ENCODE measurements at places on chromosomes 1 and 21.

GRCh38 chr1:160251687-160252526, 10.4 kb downstream of the DCAF8 start:
- DNase-seq = peak; percentile 63

GRCh38 chr1:44031252-44032169, at the start of gene SLC6A9:
Gene SLC6A9 (minus strand): TSS chr1:44031462. CDS start chr1:44024277, 7,185 bp downstream.
- DNase-seq = peak; percentile 72

DNA sequence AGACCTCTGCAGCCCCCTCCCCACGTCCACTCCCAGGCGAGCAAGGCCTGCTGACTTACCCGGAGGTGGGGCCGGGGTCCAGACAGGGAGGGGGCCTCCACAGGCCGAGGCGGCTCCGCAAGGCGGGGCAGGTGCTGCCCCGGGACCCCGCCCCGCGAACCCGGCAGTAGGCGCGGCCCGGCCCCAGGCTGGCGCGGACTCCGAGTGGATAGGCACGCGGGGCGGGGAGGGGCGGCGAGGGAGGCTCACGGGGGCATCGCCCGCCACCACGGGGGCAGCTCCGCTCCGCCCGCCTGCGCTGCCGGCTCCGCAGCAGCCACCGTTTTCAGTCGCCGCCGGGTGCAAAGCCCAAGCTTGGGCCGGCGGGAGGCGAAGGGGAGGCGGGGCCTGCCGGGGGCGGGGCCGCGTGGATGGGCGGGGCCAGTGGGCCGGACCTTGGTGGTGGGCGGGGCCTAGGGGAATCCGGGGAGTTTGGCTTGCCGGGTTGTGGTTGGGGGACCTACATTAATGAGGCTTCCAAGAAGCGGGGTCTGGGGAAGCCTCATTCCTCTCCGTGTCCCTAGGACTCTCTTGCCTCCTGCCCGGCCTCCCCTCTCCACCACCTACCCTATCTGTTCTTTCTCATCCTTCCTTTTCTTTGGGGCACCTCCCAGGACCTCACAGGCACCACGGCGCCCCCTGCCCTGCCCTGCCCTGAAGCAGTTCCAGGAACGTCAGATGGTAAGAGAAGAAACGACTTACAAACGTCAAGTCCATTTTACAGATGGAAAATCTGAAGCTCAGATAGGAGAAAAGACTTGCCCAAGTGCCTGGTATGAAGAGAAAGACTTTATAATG, at the start of gene RIMS3:
Gene RIMS3 (minus strand): TSS at position 348 of the 837 bp plus-strand sequence. CDS start 23,757 bp downstream, outside the sequence.
- peak; percentile 86 for DNase-seq

- DNase-seq = no peak
Observed at GRCh38 chr1:64006276-64007051, 197.0 kb upstream of the UBE2U start.

- no peak for DNase-seq
Observed at GRCh38 chr1:204278958-204279357, 65.2 kb upstream of the GOLT1A start.

DNA sequence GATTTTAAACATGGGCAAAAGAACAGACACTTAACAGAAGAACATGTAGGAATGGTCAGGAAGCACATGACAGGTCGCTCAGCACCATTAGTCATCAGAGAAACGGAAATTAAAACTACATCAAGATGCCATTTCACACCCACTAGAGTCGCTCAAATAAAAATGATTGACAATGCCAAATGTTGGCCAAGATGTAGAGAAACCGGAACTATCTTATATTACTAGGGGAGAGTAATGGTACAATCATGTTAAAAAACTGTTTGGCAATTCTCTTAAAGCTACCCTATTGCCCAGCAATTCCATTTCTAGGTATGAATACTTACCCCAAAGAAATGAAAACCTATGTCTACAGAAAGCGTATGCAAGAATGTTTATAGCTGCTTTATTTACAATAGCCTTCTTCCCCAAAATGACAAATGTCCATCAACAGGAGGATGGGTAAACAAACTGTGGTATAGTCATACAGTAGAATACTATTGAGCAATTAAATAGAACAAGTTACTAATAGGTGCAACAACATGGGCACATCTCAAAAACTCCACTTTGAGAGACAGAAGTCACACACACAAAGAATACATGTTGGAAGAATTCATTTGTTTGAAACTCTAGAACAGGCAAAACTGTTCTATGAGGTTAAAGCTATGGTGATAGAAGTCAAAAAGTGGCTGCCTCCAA, 92.8 kb downstream of the ETS2 start:
- no peak for DNase-seq

GRCh38 chr1:85328713-85329397, 52.4 kb upstream of the BCL10 start:
- no peak for DNase-seq

- DNase-seq = no peak
Observed at GRCh38 chr1:2350501-2350900, 40.9 kb downstream of the MORN1 start.

- no peak for DNase-seq
Observed at GRCh38 chr1:230794431-230794830, 47.2 kb downstream of the CAPN9 start.

DNA sequence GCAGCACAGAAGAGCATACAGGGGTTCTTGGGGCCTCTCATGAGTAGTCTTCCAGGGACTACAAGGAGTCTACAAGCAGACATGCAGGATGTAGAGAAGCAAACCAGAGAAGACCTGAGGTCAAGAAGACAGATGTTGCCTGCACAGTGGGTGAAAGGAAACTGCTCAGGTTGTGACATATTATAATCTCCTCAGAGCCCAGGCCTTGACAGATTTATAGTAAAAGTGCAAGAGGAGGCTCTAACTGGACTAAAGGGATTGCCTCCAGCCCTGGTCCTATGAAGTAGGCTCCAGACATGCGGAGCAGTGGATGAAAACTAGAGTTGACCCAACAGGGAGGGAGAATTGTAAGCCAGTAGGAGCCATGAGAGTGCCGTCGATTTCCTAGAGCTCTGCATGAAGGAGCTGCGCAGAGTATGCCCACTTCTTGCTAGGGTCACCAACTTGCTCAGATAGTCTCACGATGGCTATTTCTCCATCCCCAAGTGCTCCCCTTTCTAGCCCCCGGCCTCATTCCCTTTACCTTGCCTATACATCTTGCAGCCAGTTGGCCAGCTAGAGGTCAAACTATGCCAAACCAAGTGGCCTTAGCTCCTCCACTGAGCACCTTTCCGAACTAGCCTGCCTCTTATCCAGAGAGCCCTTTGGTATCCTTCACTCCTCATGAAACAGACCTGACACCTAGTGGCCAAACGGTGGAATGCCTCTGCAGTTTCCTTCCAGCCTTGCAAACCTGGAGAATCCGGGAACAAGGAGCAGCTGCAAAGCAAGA, 36.2 kb upstream of the IPO9 start:
- DNase-seq = peak; percentile 85

DNA sequence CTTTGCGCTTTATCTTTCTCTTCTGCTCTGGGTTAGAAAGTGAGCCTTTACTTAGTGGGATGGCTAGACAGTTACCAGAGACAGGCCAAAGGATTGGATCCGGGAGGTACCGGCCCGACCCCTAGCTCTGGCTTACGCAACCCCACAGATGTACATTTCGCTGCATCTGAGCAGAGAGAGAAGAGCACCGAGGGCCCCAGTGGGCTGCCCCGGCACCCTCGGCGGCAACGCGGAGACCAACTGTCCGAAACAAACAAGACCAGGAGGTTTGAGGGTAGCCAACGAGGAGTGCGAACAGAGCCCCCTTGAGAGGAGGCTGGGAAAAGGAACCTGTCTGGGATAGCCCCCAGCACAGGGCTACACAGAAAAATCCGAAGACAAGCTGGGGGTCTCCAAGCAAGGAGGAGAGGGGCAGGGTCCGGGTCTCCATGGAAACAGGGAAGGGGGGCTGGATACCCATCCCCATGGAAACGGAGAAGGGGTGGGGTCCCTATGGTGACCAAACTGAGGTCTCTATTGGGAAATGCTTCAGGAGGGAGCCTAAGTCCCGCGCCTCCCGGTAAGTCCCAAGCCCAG, 373 bp downstream of the MTF1 start:
- DNase-seq = no peak

DNA sequence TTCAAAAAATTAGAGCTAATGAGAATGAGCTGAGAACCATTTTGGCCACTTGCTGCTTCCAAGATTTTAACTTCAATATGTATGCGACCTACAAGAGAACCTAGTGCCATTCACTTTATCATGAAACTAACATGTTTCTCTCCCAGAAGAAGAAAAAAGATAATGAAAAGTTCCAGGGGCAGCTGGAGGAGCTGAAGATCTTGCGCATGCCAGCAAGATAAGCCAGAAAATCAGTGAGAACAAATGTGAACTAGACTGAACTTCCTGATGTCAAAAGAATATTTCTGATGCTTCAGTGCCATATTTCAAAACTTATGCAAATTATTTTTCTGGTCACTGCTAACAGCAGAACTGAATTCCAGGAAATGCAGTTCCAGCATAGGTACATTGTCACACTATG, 1265.1 kb downstream of the BRINP3 start:
- DNase-seq = no peak

DNA sequence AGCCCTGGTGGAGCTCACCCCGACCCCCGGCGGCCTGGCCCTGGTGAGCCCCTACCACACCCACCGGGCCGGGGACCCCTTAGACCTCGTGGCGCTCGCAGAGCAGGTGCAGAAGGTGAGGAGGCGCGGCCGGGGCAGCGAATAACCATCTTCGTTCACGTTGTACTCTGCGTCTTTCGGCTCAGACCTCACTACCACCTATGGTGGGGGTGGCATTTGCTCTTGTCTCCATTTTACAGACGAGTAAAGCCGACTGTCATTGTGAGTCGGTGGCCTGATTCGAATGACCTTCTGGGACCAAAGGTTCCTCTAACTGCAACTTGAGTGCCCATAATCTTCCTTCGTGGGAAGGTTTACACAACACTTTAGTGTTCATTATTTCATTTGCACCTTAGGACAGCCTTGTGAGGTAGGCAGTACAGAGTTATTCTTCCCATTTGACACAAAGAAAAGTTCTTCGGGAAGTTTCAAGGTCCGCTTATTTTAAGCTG, 506 bp downstream of the C1orf50 start:
- no peak for DNase-seq

GRCh38 chr1:225870911-225871310, 11.3 kb downstream of the TMEM63A start:
- DNase-seq = no peak

DNA sequence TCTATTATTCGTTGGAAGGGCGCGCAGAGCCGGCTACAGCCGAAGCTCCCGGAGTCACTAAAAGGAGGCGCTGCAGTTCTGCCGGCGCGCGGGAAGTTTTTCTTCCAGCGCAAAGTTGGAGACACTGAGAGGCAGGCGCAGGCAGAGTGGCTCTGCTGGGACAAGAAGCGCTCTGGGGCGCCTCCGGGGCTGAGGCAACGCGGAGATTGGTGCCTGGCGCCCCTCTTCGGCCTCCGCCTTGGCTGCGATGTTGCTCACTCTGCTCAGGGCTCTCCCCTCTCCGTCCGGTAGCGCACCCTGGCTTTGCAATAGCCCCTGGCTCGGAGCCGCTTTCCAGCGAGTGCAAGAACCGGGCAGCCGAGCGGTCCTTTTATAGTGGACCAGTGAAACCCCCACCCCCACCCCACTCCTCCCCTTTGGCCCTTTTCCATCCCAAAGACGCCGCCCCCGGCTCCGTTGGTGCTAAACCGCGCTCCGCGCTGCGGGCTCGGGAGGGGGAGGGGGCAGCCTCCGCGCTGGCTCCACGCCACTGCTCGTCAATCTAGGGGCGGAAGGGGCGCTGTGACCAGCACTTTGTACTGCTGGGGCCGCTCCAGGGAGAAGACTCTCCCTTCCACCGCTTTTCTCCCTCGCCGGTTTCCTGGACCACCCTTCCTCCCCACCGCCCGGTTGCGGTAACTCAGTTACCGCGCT, at the start of gene ADAMTS1:
Gene ADAMTS1 (minus strand): TSS at position 344 of the 693 bp plus-strand sequence. CDS start 455 bp downstream, outside the sequence.
- DNase-seq = peak; percentile 88

DNA sequence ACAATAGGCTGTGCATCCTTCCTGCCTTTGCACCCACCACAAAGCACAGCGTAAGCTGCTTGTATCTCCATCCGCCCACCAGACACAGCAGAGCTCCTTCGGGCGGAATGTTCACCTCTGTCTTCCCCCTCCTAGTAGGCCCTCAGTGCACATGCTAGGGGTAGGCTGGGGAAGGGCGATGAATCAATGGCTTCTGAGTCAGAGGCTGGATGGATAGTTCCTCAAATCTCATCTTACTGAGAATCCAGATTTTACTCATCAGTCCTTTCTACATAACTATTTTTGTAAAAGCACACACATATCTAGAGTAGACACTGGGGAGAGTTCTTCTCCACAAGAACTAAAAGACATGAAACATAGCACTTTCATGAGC, 73.8 kb downstream of the BCAR3 start:
- no peak for DNase-seq

DNA sequence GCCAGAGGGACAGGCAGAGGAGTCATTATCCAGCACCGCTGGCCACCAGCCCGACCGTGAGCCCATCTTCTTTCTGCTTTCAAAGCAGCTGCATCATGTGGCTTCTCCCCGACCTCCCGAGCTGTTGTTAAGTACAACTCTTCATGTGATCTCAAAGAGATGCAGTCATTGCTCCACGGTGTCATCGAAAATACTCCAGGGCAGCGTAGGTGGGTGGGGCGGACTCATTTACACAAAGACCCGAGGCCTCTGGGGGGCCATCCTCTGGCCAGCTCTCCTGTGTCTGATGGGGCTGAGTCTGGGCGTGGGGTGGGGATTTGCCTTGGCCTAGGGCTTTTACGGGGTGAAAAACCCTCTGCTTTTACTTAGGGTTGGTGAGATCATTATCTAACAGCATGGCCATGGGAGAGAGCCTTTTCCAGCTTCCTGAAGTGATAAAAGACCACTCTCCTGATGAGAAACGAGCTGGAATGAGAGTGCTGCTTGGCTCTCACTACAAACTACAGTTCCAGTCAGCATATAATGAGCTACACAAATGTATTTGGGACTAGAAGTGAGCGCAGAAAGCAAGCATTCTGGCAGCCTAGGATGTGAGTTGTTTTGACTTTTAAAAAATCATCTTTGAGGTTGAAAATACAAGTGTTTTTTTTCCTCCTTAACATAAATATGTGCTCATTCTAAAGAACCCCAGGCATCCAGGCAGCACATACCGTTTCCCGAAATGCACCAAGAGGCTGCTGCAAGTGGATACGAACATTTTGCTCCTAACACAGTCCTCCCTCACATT, 165.0 kb downstream of the RHOU start:
- DNase-seq = no peak

DNA sequence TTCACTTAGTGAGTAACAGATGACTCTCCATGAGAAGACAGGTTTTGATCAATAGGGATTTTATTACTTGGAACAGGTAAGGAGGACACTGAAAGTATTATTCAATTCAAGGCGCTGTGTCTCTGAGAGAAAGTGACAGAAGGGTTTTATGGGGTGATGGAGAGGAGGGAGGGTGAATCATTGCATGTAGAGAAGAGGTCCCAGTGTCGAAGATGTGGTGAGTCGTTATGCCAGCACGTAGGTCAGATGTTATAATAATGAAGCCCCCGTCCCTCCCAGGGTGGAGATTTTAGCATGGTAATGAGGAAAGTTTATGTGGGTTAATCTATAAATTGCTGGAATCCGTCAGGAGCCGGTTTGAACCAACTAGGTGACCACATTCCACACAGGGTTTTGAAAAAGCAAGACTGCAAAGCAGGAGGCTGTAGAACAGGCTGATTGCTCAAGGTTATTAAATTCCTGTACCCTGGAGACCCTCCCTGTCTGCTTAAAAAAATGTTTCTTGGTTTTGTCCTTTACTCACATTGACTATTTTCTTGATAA, 586.4 kb upstream of the TMPRSS15 start:
- no peak for DNase-seq

- DNase-seq = no peak
Observed at GRCh38 chr1:206573319-206573718, 38.9 kb downstream of the EIF2D start.

Data from WTC11 (cell line).